ENCODE measurements at places on chromosomes 1 and 21.

DNA sequence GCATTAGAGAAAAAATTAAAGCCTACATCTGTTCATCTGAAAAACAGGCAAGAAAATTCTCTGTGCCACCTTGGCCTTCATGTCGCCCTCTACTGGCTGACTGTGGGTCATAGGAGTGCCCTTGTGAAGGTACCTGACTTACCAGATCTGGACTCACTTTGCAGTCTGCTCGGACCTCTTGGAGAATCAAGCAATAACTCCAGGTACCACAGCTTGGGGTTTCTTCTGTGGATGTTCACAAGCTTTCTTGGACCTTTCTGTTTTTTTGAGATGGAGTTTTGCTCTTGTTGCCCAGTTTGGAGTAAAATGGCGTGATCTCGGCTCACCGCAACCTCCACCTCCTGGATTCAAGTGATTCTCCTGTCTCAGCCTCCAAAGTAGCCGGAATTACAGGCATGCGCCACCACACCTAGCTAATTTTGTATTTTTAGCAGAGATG is 2.4 kb upstream of the PRAMEF18 start:
- no peak for DNase-seq

DNA sequence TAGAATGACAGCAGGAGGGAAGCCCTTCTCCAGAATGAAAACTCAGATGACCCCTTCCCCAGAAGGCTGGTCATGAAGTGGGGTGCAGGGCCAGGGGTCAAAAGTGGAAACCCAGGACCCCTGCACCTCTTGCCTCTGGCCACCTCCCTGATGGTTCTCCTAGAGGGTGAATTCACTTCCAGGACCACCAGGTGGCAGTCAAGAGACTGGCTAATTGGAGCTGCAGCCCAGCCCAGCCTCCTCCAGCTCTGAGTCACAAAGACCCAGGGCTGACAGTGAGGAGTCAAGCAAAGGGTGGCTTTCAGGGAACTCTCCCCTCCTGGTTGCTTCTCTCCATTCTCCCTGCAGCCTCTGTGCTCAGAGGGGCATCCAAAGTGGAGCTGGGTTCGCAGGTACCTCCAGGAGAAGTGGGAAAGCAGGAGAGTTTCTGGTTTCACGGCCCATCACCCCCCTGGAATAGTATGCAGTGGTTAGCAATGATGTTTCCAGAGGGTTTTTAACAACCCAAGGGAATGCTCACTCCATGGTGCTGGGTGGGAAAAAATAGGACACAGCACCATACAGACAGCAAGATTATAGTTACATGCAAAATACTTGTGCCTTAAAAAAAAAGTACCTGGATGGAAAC is 6.1 kb upstream of the EPHB2 start:
- DNase-seq = peak; percentile 86

- DNase-seq = no peak
Observed at GRCh38 chr1:33569331-33569730, 96.9 kb downstream of the ZSCAN20 start.

GRCh38 chr1:66271216-66271903 is 262.6 kb upstream of the SGIP1 start:
- peak; percentile 85 for DNase-seq

GRCh38 chr21:36861595-36862323 is 104.7 kb downstream of the HLCS start:
- no peak for DNase-seq

DNA sequence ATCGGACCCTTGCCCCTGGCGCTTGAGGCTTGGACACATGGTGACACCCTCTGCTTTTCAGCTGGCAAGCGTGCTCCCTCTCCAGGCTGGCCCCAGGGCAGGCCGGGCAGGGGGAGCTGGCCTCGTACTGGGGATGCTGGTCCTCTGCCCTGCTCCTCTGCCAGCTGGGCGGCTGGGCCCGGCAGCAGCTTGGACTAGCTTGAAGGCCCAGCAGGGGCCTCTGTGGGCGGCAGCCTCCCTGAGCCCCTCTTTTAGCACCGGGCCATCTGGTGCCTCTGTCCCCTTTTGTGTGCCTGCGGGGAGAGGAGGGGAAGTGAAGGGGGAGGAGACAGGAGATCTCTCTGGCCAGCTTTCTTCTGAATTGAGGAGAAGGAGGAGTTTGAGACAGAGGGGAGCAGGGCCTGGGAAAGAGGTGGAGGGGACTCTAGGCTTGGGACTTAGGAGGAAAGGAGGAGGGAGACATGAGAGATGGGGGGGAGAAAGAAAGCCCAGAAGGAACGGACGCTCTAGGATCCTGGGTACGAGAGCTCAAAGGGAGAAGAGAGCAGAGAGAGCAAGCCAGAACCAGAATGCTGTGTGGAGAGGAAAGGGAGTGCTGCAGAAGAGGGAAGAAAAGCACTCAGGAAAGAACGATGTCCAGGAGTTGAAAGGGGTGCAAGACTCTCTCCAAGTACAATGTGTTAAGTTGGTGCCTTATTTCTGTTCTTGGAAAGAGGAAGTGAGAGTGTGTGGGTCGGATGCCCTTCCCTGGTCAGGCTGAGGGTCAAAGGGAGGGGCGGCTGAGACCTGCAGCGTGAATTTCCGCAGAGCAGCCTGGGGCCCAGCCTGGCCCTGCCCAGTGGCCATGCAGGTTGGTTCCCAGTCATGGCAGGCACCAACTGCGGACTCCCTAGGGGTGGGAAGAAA is 40.3 kb downstream of the IER5 start:
- DNase-seq = peak; percentile 63

DNA sequence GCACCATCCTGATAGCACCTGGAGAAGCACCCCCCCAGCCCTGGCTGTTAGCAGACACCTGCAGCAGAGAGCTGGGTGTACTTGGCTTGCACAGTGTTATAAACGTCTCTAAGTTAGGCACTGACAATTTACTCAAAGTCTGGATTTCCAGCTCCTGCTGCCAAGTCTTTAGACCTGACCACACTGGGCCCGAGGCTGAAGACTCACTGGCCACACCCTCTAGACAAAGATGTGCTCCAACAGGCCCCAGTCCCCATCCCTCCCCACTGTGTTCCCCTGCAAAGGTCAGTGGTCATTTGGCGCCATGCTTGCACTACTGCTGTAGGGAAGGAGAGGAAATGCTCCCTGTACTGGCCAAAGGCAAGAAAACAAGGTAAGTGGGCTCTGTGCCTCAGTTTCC is 31.1 kb downstream of the PADI6 start:
- no peak for DNase-seq

- no peak for DNase-seq
Observed at GRCh38 chr1:190124068-190124467, 353.6 kb downstream of the BRINP3 start.

- no peak for DNase-seq
Observed at GRCh38 chr1:32172621-32173245, 6.7 kb upstream of the TXLNA start.

DNA sequence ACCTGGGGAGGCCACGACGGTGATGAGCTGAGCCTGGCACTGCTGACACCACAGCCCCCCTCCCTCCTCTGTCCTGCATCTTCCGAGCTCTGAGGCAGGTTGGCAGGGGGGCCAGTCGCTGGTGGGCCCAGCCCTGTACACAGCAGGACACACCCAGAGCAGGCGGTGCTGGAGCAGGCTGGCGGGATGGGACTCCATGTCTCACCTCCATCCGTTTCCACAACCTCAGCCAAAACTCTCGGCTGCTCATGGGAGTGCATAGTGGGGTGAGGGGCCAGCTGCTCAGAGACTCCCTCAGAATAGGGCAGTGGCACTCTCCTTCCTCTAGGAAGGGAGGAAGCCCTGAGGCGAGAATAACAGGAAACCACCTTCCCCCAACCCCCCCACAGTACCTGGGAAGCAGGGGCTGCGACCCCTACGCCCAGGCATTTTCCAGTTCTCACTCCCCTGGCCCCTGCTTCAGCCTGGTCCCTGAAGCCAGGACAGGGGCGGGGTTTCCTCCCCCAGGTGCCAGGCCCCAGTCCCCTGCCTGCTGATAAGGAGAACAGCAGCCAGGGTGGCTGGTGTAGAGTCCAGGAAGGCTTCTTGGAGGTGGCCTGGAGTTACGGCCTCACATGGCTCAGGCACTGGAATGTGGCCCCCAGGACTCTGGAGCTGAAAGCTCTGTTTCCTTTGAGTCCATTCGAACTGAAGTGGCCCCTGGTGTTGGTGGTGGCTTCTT is 3.2 kb upstream of the IBA57 start:
- DNase-seq = peak; percentile 24

GRCh38 chr1:9229549-9229948 is 5.0 kb upstream of the H6PD start:
- DNase-seq = no peak

GRCh38 chr1:205811660-205812059 is 1.3 kb downstream of the SLC41A1 start:
- no peak for DNase-seq

DNA sequence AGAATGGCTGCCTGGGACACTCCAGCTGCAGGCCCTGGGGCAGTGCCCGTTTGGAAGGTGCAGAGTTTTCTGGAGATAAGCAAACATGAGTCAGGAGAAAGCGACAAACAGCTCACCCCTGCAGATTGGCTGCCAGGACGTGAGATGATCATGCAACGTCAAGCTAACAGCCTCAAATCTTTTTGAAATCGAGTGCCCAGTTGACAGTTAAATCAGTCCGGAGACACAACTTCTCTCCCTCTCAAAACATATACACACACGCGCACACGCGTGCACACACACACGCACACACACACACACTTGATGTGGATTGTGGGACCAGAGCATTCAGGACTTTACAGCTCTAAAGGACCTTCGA is 49.4 kb downstream of the TENT5C start:
- DNase-seq = no peak

- peak; percentile 14 for DNase-seq
Observed at GRCh38 chr21:44372616-44373015, 19.2 kb downstream of the TRPM2 start.

DNA sequence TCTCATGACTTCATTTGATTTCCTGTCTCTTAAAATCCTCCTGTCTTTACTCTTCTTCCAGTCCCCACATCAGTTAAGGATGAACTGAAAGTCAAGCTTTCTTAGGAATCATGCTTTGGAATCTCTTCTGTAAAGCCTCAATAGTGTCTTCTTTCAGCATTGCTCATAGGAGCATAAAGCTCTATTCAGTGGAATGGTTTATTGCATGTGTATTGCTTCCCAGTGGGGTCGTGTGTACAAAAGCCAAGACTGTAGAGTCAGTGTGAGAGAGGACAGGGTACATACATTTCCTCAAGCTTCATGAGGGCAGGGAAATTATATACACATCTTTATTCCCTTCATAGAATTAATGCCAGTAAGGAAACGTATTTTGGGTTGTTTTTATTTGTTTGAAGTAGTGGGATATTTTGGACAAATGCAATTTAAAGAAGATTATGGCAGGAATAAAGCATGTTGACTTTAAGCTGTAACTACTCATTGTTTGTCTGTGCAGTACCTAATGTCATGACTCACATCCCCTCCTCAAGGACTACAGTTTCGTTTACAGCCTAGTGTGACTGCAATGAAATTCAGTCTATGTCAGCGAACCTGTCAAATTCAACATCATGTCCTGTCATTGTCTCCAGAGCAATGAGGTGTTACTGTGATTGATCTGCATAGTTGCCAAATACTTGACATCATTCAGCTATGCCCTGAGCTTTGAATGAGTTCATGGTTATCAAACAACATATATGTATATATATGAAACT is 2164.2 kb downstream of the NCAM2 start:
- no peak for DNase-seq

DNA sequence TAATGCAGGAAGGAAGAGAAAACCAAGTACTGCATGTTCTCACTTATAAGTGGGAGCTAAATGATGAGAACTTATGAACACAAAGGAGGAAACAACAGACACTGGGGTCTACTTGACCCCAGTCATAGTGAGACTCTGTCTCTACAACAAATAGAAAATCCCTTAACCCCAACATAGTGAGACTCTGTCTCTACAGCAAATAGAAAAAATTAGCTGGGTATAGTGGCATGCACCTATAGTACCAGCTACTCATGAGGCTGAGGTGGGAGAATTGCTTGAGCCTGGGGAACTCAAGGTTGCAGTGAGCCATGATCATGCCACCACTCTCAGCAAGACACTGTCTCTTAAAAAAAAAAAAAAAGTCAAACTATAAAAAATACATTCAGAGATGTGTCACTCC is 42.7 kb downstream of the GIPC2 start:
- DNase-seq = no peak

DNA sequence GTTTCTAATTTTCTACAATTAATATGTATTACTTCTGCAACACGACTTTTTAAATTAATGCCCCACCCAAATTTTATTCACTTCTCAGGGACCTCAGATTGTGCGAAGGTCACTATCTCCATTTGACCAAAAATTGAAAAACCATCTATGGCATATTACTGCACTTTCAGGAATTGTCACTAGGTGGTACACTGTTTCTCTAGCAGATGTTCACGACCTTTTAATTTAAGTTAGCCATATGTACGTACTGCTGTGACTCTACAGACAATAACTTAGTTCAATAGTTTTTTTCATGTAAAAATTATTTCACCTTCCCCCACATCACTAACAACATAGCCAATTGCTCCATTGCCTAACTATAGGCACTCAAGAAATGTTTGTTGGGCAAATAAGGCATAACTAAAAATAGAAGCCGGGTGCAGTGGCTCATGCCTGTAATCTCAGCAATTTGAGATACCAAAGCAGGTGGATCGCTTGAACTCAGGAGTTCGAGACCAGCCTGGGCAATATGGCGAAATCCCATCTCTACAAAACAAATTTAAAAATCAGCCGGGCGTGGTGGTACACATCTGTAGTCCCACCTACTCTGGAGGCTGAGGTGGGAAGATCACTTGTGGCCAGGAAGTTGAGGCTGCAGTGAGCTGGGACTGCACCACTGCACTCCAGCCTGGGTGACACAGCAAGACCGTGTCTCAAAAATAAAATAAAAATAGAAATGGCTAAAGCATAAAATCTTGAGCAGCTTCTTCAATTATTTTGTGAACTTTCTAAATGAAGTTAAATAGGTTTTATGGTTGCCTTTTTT is 75.7 kb upstream of the PKN2 start:
- no peak for DNase-seq

DNA sequence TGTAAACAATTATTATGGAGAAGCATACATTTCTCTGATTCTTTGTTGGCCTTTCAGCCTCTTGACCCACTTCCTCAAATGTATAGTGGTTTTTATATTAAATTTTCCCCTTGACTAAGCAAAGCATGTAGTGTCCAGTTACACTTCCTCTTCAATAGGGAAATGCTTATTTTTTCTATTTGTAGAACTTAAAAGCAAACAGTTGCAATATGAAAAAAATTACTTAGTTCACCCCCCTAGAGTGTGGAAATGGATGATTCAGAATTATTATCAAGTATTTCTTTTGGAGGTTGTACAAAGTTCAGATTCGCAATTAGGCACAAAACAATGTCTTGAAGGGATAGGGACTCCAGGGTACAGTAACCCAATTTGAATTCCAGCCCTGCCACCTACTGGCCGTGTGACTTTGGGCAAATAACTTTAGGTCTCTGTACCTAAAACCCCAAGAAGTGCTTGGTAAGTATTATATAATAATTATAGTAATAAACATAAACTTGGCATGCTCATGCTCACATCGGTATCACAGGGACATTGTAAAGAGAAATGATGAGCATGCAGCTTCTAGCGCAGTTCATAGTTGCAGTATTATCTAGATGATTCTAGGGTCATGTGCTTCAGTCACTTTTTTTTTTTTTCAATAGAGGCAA is 28.6 kb upstream of the IFNGR2 start:
- peak; percentile 53 for DNase-seq

Data from kidney (tissue), 22 donors.